Thymus (tissue), 14 donors: ENCODE measurements at places on chromosomes 16 and 17. TPM values are rescaled to one million over a fixed set of nuclear protein-coding genes. Genes with fewer than 3 reads are reported as not detected.

IGF2BP1 gene
- 0.07 TPM for polyA plus RNA-seq

PLXDC1 gene
- polyA plus RNA-seq = 66.4 TPM

SPN gene
- 49.3 TPM for polyA plus RNA-seq

DOC2A gene
- 1.3 TPM for polyA plus RNA-seq
